ENCODE measurements at places on chromosomes 2 and 18. TPM values are rescaled to one million over a fixed set of nuclear protein-coding genes. Genes with fewer than 3 reads are reported as not detected.

DNA sequence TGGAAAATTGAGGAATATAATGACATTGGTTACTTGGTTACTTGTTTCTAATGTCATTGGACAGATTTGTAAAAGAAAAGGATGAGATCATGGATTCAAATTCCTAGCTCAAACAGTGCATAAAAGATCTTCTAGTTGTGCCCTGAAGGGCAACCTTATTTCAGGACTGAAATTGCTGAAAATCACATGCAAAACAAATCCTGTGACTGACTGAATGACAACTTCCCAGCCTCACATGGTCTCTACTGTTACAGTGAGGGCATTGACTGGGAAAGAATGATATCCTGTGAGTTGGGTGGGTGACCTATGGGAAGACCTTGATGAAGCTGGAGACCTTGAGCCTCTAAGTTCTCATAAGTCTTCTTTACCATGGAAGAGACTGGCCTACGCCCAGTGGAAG, 90.4 kb upstream of the HAAO start:
- no peaks in the 10 kb centered on the region for H3K36me3 ChIP-seq
- H3K27me3 ChIP-seq, result no peaks in the 10 kb centered on the region
- no peak overlapping the region for H3K27ac ChIP-seq
- no peak overlapping the region for H3K4me3 ChIP-seq
- no peak for DNase-seq

MAP3K19 gene
- not detected for total RNA-seq

- no peaks in the 10 kb centered on the region for H3K36me3 ChIP-seq
- no peaks in the 10 kb centered on the region for H3K4me1 ChIP-seq
- no peak overlapping the region for H3K4me3 ChIP-seq
- no peaks in the 10 kb centered on the region for H3K27me3 ChIP-seq
These were observed 127.8 kb downstream of the ANKRD30BL start for GRCh38 chr2:132033949-132034348.

DNA sequence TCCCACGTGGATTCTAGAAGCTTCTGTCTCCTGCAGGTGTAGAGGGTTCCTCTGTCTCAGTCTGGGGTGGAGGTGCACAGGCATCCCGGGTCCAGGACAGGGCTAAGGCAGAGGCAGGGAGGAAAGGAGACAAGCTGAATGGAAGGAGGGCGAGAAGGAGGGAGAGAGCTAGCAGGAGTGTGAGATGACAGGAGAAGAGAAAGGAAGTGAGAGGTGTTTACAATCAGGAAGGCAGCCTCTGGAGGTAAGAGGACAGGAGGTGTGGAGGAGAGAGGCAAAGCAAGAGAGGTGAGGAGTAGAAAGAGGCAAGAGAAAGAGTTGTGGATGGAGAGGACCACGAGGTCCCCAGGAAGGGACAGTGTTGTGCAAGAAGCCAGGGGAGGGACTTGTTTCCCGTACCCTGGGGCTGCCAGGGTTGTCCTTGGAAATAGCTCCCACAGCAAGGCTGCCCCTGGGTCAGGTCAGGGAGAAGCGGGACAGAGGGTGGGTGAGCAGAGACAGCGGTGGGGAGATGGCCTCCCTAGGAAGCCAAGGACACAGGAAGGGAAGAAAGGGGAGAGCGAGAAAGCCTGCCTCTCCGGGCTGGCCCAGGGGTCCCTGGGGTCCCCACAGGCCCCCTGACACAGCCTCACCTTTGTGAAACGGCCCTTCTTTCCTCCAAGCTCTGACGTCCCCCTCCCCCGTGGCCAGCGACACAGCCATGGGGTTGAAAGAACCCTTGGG, 136.9 kb downstream of the CYP26B1 start:
- no peak overlapping the region for H3K27ac ChIP-seq
- H3K36me3 ChIP-seq, result no peaks in the 10 kb centered on the region
- no peak for DNase-seq
- H3K4me1 ChIP-seq, result no peaks in the 10 kb centered on the region
- H3K4me3 ChIP-seq, result no peak overlapping the region

EFHD1 gene
- 0.52 TPM for total RNA-seq

DNA sequence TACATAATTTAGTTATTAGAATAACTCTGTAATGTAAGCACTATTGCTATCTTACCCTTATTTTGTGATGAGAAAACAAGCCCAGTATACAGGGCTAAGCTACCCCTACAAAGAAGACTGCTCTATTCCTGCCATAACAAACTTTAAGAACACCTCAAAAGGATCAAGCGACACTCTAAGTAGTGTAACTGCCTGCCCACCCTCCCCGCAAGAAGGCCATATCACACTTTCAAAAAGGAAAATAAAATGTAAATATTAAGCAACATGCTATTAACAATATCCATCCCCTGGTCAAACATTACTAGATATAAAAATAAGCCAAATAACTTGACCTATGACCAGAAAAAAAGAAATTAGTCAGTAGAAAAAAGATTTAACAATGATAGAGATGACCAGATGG, 741.7 kb upstream of the CNTNAP5 start:
- H3K27ac ChIP-seq, result no peak overlapping the region
- DNase-seq, result no peak
- H3K4me1 ChIP-seq, result no peaks in the 10 kb centered on the region
- no peaks in the 10 kb centered on the region for H3K36me3 ChIP-seq
